ENCODE measurements at places on chromosomes 5 and 9.

- DNase-seq, result no peak
Measured at GRCh38 chr5:98770209-98770910, 3.1 kb upstream of the RGMB start.

DNA sequence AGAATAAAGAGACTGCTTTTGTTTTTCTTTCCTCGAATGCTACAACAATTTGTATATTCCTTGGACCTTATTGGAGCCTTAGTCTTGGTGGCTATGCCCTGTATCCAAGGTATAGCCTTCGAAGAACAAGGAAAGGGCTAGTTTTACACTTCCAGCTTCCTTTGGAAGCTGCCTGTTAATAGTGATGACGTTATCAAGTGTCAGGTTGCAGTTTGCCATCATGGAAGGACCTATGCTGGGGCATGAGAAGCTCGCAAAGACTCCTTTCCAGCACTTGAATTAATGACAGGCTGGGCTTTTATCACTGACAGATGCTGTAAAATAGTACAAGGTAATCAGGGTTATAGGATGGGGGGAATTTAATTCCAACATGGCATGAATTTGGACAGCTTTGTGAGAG, 157.9 kb downstream of the KDM4C start:
- DNase-seq, result no peak

- DNase-seq, result no peak
Measured at GRCh38 chr9:135032868-135033460, 54.5 kb upstream of the OLFM1 start.

DNA sequence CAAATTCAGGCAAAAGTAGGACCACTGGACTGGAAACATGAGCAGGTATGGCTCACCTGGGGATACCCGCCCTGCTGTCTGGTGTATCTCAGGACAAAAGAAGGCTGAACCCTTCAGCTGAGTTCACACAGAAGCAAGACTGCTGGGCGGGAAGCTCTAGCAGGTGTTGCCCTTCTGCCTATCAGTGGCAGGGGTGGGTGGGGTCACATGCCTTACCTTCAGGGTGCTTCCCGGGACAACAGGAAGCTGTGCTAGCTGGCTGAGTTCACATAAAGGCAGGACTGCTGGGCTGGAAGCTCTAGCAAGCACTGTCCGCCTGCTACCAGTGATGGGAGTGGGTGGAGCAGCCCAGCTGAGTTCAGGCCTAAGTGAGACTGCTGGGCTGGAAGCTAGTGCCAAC, 498.8 kb upstream of the ZNF608 start:
- DNase-seq, result no peak

DNA sequence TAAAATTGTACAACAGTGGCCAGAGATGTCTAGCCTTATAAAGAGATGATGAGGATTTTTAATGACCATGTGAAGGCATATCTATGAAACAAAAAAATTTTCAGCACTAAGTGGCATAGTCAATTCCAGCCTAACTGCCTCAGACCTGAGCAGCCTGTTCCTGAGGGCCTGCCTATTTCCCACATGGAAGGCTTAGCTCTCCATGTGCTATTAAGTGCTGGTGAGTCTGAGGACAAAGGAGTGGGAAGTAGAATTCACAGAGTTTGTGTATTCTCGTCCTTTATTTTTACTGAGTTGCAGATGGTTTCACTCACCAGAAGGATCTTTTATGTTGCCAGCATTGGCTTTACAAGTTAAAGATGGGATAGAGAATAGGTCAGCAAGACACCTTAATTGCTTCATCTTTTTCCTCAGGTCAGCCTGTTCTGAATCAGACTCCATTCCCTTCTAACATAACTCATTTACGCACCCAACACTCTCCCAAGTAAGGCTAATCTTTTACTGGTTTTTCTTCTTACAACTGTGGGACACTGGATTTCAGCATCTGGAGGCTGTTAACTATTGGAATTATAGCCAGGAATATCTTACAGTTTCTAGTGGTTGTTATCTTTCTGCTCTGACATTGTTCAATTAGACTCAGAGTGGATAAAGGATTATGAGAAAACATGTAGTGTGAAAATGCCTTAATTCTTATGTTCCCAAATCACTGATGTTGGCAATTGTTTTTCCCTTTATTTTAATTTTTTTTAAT, 76.8 kb downstream of the ISOC1 start:
- DNase-seq, result no peak

- no peak for DNase-seq
Measured at GRCh38 chr9:72305102-72305546, 59.9 kb downstream of the ZFAND5 start.

Measured in T-helper 2 cell (primary cell).